ENCODE measurements at places on chromosomes 5 and 9.
A peak's percentile ranks its signal among the peaks of the same experiment; 100 is the strongest.

- no peak for DNase-seq
Measured at GRCh38 chr9:94084314-94084713, at the start of gene PTPDC1. Gene PTPDC1 (plus strand): TSS chr9:94084464. CDS start chr9:94084531, 67 bp downstream.

- no peak for DNase-seq
Measured at GRCh38 chr5:29150840-29151239, 2042.6 kb upstream of the CDH6 start.

- DNase-seq: no peak
Measured at GRCh38 chr9:33315371-33315770, 25.1 kb downstream of the NFX1 start.

GRCh38 chr9:81596679-81597418 lies 92.5 kb downstream of the TLE1 start:
- no peak for DNase-seq

- no peak for DNase-seq
Measured at GRCh38 chr5:96671441-96671840, 9.3 kb downstream of the CAST start.

DNA sequence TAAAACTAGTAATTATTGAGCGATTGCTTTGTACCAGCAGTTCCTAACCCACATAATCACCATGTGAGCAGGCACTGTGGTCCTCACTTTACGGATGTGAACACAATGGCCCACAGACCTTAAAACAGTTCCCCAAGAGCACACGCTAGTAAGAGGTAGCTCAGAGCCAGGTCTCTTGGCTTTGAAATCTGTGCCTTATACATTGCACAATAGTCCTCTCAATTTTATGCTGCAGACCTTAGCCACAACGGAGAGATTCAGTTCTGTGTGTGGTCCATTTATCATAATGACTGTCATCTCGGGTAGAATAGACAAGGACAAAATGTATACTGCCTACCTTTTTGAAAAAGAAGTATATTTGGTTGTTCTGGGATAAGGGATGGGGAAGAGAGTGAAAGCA lies 289.0 kb upstream of the ANKRD55 start:
- DNase-seq: no peak

GRCh38 chr5:132082329-132083023 lies 8.9 kb downstream of the CSF2 start:
- peak; percentile 62 for DNase-seq

- DNase-seq: no peak
Measured at GRCh38 chr5:119402081-119402480, 46.3 kb downstream of the TNFAIP8 start.

GRCh38 chr5:88854769-88855168 lies 28.2 kb downstream of the MEF2C start:
- DNase-seq: no peak

GRCh38 chr5:126780165-126780827 lies 3.4 kb downstream of the LMNB1 start:
- DNase-seq: no peak

DNA sequence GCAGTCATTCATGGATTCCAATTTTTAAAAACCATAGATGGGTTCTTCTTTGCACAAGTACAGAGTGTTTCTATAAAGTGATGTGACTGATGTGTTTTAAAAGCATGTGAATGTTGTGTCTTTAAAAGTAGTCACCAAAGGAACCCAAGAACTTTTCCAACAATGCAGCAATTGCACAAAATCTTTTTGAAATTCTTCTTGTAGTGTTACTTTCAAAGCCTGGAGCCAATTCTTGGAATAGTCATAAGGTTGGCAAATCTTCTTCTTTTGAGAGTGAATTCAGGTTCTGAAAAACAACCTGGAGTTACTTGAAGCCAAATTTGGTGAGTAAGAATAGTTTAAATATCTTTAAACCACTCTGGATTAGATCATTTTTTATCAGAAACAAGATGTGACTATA lies 10.5 kb downstream of the GRAMD2B start:
- DNase-seq: no peak

DNA sequence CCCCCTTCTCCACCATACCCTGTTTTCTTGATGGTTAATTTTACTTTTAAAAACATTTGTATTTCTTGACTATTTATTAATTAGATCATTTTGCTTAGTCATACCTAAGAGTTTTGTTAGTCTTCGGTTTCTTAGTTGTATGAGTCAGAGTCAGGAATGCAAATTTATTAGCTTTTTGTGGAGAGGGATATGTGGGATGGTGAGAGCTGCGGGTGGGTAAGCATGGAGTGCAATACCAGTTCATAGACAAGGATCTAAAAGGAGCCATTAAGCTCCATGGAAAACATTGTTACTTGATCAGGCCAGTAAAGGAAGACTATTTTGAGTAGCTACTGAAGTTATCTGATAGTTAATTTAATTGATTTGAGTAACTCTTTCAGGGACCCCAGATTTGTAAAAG lies 77.5 kb downstream of the ZSWIM6 start:
- no peak for DNase-seq

DNA sequence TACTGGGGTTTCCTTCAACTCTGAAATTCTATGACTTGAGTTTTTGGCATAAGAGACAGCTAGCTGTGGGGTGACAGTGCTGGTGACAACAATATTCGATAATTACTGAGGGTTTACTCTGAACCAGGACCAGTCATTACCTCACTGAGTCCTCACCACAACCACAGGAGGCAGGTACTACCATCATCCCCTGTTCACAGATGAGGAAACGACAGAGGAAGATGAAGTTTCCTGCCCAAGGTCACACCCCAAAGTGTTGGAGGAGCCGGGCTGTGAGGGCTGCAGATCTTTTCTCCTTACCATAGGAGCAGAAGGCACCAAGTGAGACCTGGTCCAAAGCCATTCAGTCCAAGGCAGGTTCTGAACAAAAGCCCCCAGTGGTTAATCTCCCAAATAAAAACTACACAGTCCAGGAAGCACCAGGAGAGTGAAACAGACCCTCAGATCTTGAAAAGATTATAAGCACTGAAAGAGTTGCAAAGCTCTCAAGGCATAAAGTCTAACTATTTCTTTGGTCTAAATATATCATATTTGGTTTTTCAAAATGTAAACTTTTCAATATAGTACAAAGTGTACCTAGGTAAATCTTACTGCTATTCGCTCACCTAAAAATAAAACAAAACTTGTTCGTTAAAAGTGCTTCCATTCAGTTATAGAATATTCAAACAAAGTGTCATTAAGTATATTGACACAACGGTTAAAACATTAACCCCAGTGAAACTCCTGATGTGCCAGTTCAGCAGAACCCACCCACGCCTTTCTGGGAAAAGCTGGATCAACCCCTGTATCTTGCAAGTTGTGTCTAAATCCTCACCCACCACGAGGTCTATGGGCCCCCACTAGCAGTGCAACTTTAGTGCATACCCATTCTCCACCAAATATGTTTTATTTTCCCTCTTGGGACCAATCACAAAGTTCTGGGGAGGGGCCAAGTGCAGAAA lies 82.6 kb upstream of the EQTN start:
- no peak for DNase-seq

GRCh38 chr5:54438620-54439389 lies 16.7 kb upstream of the HSPB3 start:
- no peak for DNase-seq

DNA sequence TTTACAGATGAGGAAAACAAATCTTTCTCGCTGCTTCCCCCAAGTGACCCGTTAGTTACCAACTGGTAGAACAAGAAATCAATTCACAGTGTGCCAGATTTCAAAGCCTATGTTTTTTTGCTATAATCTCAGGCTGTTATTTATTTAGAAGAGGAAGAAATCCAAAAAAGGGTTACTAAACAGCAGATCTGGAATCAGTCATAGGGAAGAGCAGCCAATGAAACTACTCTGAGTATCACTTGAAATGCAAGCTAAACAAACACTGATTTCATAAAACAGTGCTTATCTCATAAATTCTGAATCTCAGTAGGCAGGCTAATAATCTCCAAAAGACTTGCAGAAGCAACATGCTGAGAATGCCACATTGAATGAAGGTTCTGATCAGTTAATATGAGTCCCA lies 829.5 kb upstream of the ACO1 start:
- no peak for DNase-seq

- no peak for DNase-seq
Measured at GRCh38 chr5:98911280-98912040, 17.3 kb downstream of the CHD1 start.

DNA sequence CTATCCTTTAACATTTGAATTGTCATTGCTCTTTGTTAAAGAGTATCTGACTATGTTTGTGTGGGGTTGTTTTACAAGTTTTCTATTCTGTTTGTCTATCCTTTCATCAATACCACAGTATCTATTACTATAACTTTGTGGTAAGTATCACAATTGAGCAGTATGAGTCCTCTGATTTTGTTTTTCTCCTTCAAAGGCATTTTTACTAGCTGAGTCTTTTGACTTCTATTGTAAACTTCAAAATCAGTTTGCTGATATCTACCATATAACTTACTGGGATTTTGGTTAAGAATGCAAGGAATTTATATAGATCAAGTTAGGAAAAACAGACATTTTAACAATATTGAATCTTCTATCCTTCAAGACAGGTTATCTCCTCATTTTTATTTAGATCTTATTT lies 789.8 kb upstream of the PTPRD start:
- no peak for DNase-seq

GRCh38 chr5:99104538-99105132 lies 175.8 kb upstream of the CHD1 start:
- no peak for DNase-seq

DNA sequence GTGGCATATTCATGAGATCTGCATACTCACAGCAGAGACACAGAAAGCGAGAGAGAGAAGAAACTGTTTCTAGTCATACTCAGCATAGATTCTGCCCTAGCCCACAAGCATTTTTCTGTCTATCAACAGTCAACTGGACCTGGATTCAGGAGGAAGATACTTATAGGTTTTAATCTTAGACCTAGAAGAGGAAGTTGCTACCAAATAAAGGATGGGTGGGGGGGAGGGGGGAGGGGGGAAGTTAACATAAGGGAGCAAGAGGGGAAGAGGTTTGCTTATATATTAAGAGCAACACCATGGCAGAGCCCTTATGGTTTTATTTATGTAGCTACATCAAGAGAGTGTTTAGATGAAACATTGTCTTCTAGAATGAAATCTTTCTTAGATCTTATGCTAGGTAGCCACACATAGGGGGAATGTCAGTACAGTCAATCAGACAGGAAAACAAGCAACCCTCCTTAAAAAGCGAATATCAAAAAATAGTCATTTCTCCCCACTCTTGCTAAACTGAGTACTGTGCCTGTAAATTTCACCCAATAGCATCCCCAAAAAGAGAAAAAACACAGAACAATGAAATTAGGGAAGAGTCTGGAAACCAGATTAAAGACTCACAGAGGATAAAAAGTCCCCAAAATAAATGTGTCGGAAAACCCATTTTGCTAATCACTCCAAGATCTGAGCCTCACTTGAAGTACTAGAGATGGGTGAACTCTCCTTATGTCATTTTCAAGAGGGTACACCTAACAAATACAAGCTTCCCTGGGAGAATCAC lies 192.7 kb upstream of the NR4A3 start:
- no peak for DNase-seq

GRCh38 chr5:153520137-153520536 lies 29.7 kb downstream of the GRIA1 start:
- no peak for DNase-seq

GRCh38 chr9:121738411-121738810 lies 87.0 kb downstream of the DAB2IP start:
- no peak for DNase-seq

DNA sequence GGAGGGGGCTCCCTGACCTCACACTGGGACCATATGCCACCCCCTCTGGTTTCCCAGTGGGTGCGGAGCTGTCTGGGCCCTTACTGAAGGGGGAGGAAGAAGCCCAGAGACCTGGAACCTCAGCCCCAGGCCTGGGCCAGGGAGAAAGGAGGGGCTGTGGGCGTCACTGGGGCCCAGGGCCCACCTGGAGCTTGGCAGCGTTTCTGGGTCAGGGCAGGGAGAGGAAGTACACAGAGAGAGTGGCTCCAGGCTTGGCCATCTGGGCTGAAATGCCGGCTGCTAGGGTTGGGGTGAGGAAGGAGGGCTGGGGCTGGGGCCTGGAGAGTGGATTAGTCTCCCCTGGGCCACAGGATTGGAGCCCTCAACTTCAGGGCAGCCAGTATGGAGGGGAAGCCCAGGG lies 6.4 kb upstream of the DAB2IP start:
- DNase-seq: peak; percentile 57

- DNase-seq: no peak
Measured at GRCh38 chr5:39423331-39423751, 1.4 kb downstream of the DAB2 start.

GRCh38 chr5:78112931-78113330 lies 181.6 kb downstream of the AP3B1 start:
- no peak for DNase-seq

DNA sequence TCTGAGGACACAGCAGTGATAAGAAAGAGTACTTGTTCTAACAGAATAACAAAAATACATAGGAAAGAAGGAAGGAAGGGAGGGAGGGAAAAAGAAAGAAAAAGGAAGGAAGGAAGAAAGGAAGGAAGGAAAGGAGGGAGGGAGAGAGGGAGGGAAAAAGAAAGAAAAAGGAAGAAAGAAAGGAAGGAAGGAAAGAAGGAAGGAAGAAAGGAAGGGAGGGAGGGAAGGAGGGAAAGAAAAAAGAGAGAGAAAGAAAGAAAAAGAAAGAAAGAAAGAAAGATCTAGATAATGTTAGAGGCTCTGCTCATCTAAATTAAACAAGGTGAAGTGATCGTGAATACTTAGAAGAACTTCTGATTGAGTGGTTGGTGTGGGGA lies 29.8 kb downstream of the DUSP1 start:
- no peak for DNase-seq

DNA sequence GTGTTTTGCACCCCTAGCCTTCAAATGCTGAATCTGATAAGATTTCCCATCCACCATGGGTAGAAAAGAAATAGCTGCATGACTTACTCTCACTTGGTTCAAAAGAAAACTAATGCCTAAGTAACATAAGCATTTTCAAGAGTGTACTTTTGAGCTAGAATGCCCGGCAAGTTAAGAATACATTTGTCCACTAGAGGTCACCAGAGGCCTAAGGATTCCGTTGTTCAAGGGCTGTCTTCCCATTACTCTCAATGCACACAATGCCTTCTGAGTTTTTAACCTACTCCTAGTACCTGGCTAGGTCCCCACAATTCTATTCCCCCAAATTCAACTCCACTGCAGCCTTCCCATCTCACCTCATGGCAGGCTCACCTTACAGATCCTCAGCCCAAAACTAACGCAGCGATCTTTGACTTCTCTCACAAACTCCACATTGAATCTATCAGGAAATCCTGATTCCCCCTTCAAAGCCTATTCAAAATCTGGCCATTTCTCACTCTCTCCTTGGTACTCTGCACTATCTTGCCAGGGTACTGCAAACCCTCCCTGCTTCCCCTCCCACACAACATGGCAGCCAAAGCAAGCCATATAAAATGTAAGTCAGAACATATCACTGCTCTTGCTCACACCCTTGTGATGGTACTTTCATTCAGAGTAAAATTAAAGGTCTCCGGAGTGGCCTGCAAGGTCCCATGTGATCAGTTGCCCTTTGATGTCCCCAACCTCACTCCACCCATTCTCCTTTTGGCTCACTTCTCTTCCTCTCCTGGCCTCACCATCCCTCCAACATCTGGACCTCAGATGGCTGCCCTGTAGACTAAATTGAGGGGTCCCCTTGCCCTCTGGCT lies 13.4 kb downstream of the OXCT1 start:
- DNase-seq: no peak

DNA sequence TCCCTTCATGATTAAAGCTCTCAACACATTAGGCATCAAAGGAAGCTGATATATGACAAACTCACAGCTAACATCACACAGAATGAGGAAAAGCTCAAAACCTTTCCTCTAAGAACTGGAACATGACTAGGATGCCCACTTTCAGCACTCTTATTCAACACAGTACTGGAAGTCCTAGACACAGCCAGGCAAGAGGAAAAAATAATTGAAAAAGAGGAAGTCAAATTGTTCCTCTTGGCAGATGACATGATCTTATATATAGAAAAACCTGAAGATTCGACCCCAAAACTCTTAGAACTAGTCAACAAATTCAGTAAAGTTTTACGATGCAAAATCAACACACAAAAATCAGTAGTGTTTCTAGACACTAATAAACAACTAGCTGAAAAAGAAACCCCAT lies 144.3 kb upstream of the NREP start:
- no peak for DNase-seq

All from spleen (tissue), 13 donors.